Stimulated activated CD8-positive, alpha-beta memory T cell treated with anti-CD3 and anti-CD28 coated beads, Interleukin-15, amount 100 ng/mL, for 24 hours (primary cell): ENCODE measurements at places on chromosomes 4 and X.

DNA sequence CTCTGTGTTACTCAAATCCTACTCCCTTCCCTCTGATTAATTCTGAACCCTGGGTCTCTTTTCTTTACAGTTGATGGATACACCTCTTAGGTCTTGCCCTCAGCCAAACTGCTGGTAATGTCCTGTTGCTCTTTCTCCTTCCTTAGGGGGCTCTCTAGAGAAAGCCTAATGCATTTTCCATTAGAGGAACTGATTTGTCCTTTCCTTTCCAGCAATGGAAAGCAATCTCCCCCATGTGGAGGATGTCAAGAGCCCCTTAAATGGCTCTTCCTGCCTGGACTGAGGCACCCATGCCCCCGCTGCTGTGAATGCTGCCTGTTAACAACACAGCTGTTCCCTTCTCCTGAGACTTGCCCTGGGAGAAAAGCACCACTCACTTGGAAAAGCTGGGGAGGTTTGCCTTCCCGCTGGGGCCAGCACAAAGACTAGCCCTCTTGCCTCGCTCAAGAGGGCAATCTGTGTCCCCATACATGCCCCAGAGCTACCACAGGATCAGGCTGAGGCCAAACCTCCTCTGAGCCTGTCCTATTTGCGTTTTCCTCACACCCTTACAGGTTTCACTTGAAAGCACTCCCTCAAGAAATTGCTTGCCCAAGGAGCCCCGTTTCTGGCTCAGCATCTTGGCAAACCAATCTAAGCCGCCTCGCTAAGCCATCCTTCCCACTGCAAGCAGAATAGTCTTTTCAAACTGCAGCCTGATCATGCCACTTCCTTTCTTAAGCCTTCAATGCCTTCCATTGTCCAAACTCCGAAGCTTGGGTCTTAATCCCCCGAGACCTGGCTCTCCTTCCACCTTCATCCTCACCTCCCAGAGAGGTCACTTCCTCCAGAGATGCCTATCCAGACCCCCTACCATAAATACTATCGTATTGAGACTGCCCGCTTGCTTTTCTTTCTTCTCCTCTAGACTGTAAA is 23.2 kb upstream of the SMIM20 start:
- no peak for DNase-seq

DNA sequence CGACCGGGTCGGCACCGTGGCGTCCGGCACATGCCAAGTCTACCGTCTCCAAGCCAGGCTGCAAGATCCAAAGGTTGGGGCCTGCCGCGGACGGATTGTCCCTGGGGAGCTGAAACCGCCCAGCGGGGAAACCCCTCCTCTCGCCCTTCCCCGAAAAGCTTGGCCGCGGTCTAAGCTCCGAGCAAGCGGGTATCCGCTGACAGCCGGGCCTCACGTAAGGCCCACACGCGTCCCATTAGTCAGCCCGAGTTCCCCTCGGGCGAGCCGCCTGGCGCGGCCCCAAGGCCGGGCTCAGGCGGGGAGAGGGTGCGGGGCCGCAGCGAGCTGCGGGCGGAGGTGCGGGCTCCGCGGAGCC is 6.8 kb upstream of the BCOR start:
- no peak for DNase-seq

DNA sequence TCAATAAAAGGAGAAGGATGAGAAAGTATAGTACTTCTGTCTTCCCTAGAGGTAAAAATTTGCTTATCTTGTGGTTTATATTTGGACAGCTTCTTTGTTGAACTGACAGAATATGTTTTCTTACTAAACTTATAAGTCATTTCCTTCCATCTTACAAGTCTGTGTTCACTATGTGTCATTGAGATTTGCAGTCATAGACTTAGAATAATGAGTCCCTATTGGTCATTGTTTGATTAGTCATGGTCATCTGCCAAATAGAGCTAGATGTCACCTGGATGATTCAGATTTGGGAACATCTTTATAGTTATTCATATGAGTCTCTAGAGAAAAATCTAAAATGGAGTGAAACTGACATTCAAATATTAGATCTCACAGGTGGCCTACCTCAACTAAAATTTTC is 51.5 kb downstream of the SPATA18 start:
- no peak for DNase-seq

- no peak for DNase-seq
Observed at GRCh38 chr4:183416879-183417755, 27.3 kb upstream of the CDKN2AIP start.

GRCh38 chr4:152352622-152353116 is 183.2 kb downstream of the FBXW7 start:
- DNase-seq: no peak

GRCh38 chr4:28682847-28683246 is 1822.2 kb downstream of the STIM2 start:
- no peak for DNase-seq

- DNase-seq: no peak
Observed at GRCh38 chr4:120452536-120452935, 385.9 kb upstream of the MAD2L1 start.

DNA sequence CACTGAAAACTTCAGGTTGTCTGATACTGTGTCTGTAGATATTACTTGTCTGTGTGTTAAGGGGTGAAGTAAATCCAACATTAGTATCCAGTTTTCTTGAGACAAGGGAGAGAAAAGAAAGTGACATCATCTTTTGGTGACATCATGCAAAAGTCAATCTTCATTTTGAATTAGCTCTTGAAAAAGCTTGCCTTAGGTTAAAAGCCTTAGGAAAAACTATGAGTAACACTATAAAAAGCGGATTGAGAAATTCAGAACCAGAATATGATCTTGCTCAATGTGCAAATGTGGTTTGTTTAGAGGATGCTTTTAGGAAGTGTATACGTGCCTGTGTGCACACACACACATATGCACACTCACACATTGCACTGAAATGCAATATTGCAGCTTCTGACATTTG is 345.8 kb upstream of the CASK start:
- DNase-seq: no peak

- no peak for DNase-seq
Observed at GRCh38 chrX:153939573-153939972, 4.7 kb upstream of the NAA10 start.

- no peak for DNase-seq
Observed at GRCh38 chrX:50978920-50979682, 68.6 kb downstream of the BMP15 start.

DNA sequence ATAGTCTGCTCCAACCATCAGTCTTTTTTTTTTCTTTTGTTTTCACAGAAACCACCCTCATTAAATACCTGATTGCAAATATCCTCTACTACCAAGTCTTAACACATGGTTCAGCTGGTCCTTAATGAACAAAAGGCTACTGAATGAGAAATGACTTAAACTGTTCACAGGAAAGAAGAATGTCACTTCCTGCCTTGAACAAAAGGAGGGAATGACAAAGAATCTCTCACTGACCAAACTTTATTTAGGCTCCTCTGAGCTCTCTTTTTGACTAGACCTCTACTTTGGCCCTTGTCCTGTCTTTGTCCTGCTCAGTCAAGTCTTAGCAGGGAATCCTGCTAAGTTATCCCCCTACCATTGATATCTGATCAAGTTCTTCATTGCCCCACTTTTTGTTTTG is 31.8 kb upstream of the GJB1 start:
- DNase-seq: no peak

DNA sequence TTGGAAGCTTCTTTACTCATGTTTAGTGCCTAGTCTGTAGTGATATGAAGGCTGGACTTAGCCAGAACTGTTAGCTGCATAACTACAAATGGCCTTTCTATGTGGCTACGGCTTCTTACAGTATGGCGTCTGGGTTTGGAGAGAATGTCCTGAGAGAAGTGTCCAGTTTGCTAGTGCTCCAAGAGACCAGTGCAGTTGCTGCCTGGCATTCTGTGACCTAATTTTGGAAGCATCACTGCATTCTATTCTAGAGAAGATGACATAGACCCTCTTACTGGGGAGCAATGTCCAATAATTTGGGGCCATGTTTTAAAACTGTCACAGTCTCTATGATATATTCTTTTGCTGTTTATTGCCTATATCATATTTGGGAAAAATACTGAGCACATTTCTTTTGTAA is 74.2 kb downstream of the STAG2 start:
- DNase-seq: no peak

DNA sequence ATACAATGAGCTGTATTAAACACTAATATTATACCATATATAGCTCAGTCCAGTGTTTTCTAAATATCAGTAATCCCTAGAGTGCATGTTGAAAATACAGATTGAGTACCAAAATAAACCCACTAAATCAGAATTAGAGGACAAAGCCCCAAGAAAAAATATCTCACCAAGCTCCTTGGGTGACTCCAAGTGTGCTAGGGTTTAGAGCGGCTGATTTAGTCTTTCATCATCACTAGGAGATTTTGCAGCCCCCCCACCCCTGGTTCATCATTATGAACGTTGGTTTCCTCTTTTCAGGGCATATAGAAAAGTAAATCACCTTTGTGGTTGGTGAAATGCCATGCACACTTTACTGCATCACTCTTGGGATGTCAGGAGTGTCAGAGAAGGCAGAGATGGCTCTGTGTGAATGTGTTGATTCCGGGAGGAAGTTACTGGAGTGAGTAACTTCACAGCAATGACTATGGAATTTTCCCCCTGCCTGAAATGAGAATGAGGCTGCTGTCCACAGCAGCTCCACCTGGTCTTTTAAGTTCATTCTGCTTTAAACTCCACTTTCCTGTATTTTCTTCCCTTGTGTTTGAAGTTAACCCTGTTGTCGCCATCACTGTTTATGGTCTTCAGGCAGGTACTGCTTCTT is 25.2 kb upstream of the ANAPC4 start:
- no peak for DNase-seq

DNA sequence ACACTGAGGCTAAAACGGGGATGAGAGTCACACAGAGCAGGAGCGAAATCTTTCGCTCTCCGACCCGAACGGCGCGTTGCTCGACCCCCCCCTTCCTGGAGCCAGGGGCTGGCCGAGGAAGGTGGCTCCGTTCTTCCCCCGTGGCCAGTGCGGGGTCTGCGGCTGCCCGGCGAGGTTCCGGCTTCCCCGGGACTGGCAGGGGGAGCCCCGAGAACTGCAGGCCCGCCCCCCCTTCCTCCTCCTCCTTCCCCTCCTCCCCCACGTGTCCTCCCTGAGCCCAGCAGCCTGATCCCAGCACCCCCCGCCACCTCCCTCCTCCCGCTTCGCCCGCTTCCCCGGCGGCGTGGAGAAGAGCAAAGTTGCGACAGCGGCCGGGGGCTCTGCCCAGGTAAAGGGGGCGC is 2.4 kb upstream of the BCORL1 start:
- no peak for DNase-seq

DNA sequence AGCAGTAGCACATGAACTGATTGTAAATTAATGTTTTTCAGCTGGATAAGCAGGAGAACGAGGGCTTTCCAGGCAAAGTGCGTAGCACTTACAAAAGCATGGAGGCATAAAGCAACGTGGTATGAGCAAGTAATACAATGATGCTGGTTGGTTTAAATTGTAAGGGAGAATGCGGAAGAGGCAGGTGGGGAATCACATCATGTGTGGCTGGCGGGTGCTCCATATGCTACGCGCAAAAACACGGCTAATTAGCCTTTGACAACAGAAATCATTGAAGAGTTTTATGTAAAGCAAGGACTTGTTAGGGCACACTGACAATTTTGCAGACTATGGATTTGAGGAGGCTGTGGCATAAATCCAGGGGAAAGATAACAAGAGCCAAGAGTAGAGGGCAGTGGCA is 14.6 kb downstream of the SYTL4 start:
- no peak for DNase-seq

DNA sequence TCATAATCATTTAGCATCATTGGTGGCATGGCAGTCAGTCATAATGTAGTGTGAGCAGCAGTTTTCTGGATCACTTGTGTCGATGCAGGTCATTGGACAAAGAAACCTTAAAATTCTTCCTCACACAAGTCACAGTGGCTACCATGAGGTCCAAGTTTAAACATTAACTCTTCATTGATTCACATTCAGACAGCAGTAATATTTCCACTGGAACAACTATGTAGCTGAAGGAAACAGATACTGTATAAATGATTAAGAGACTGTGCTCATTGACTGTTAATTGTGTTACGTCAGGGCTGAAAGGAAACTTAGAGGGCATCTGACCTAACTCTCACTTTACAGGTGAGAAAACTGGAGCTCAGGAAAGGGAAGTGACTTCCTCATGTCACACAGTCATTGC is 261.8 kb downstream of the KLHL13 start:
- DNase-seq: no peak

GRCh38 chr4:145216535-145216934 is 36.1 kb upstream of the OTUD4 start:
- DNase-seq: no peak

GRCh38 chr4:125985856-125986255 is 671.1 kb downstream of the FAT4 start:
- no peak for DNase-seq

DNA sequence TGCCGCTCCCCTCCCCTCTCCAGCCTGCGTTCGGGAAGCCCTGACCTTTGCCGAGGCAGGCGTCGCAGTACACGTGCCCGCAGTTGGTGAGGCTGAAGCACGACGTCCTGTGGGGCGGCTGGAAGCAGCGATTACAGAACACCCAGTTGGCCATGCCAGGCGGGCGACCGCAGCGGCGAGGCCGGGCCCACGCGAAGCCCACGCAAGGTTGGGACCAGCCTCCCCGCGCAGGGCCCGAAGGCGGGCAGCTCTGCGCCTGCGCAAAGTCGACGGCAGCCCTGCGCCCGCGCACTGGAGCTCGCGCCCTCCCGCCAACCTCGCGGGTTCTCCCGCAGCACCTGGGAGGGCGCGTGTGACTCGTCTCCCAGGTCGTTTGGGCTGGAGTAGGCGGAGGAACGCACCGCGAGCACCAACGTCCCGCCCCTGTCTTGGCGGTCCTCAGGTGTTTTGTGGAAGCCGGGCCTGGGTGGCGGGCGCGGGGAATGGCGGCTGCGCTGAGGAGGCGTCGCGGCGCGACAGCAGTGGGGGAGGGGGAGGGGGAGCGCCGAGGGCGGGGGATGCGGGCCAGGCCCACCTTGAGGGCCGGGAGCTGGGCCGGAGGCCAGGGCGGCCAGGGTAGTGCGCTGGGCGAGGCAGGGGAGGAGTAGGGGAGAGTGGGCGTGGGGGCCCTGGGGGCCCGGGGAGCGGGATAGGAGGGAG is at the start of gene RNF212:
Gene RNF212, minus strand, starts transcription at position 254 of the 699 bp plus-strand sequence. Its CDS starts 100 bp downstream, at position 154.
- DNase-seq: peak; percentile 10

- DNase-seq: no peak
Observed at GRCh38 chr4:32824336-32824735, 2104.2 kb downstream of the PCDH7 start.

DNA sequence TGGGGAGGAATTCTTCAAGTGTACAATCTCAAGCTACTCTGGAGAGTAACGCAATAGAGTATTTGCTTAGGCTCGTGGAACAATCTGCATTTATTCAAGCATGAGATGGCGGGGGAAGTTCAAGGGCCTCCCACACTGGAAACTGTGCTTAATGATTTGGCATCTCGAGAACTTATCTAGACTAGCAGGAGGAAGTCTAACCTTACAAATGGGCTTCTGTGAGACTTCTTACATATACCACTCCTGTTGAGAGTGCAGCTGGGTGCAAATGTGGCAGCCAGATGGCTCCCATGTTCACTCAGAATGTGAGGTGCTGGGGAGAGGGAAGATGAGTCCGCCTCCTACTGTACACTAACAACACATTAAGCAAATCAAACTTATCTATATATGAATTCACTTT is 29.3 kb upstream of the PTPN13 start:
- DNase-seq: no peak

GRCh38 chr4:146381263-146381872 is 140.4 kb downstream of the SLC10A7 start:
- no peak for DNase-seq
